ENCODE measurements at places on chromosomes 12 and 14.

DNA sequence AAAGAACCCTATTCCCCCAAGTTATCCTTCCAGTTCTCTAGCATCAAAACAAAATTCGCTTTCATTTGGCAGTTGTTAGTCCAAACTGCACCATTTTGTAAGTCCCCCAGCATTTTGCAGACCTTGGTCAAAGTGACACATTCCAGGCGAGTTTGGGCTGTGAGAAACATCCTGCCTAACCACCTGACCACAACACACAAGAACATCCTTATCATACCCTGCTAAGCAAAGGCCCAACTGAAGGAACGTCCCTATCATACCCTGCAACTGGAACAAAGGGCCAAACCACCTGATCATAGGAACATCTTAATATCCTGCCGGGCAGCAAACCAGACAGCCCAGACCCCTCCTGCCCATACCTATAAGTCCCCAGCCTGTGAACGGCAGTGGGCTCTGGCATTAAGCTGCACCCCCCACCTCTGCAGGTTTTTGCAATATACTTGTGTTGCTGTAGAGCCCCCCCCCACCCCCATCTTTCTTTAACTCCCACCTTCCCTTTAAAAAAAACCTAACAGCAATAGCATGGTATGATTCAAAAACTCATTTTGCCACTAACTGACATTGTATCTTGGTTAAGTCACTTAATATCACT is 2.7 kb downstream of the PCNX4 start:
- no peak for DNase-seq

- no peak for DNase-seq
Measured at GRCh38 chr12:100123316-100124095, 19.2 kb downstream of the BLTP3B start.

GRCh38 chr12:69840727-69841126 is 15.7 kb downstream of the MYRFL start:
- DNase-seq: no peak

- DNase-seq: no peak
Measured at GRCh38 chr12:31900271-31900670, 58.9 kb upstream of the RESF1 start.
